ENCODE measurements at places on chromosomes 3 and 15.
A peak's percentile ranks its signal among the peaks of the same experiment; 100 is the strongest.

DNA sequence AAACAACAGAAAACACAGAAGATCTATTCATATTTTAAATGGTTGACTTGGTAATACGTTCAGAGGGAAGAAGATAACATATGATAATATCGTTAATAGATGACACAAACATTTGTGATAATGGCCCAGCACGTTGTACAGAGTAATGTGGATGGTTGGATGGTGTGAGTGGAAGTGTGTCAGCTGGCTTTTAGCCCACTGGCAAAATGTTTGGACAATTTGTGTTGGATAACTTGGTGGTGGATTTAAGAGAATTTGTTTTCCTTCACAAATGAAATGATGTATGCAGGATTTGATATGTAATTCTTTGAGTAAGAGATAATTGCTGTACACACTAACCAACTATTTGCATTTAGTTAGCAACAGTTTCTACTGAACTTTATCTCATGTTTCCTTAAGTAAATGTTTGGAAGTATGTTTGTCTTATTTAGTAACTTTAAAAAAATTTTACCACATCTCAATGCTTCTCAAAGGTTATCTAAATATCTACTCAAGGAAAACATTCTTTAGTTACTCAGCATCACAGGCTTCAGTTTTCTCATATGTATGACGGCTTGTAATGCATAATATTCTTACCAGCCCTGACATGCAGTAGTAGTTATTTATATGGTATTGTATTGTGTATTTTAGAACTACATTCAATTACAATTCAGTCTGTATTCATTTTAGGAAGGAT is 328.5 kb upstream of the GOLIM4 start:
- no peak for DNase-seq

DNA sequence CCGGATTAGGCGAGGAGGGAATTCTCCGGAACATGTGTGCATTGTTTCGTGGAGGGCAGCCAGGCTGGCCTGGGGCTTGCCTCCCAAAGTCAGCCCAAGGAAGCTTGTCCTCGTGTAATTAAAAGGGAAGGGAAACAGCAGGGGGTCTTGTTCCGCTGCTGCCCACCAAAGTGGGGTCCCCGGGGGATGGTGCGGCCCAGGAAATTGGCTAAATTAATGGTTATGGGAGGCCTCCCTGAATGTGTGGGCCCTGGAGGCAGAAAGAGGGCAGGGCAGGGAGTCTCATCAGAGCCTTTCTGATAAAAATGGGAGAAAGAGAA is 118.1 kb downstream of the OPA1 start:
- no peak for DNase-seq

GRCh38 chr3:124986192-124987143 is 51.9 kb upstream of the MUC13 start:
- DNase-seq, result no peak

DNA sequence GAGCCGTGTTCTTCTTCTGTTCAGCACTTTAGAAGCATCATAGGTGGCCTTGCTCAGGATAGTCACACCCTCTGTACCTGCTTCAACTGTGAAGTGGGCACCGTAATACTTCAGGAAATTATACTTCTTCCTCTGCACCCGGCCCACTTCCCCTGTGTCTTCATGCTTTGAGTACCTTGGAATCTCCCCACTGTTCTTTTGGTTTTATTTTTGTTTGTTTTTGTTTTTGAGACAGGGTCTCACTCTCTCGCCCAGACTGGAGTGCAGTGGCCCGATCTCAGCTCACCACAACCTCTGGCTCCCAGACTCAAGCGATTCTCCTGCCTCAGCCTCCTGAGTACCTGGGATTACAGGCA is 1.7 kb downstream of the P2RY14 start:
- no peak for DNase-seq

GRCh38 chr15:79060175-79060574 is 30.4 kb downstream of the RASGRF1 start:
- no peak for DNase-seq

- DNase-seq, result no peak
Observed at GRCh38 chr3:129106866-129107565, 14.6 kb downstream of the RAB43 start.

DNA sequence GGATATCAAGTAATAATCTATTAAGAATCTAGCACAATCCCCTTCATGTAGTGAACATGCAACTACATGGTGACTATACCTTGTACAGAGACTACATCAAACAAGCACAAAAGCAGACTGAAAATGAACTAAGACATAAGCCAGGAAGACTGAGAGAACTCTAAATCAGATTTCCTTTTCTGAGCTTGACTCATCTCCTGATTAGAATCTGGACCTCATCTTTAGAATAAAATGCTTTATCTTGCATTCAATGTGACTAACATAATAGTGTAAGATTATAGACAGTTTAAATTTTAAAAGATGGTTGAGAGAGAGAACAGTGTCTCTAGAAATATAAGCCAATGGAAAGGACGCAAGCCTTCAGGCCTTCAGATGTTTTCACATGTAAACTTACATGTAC is 17.5 kb upstream of the PKM start:
- no peak for DNase-seq

- no peak for DNase-seq
Observed at GRCh38 chr15:80953001-80953952, 36.3 kb downstream of the MESD start.

- DNase-seq, result no peak
Observed at GRCh38 chr15:76840830-76841460, 64.2 kb downstream of the SCAPER start.

GRCh38 chr15:44598892-44599291 is 61.9 kb downstream of the EIF3J start:
- DNase-seq, result no peak

DNA sequence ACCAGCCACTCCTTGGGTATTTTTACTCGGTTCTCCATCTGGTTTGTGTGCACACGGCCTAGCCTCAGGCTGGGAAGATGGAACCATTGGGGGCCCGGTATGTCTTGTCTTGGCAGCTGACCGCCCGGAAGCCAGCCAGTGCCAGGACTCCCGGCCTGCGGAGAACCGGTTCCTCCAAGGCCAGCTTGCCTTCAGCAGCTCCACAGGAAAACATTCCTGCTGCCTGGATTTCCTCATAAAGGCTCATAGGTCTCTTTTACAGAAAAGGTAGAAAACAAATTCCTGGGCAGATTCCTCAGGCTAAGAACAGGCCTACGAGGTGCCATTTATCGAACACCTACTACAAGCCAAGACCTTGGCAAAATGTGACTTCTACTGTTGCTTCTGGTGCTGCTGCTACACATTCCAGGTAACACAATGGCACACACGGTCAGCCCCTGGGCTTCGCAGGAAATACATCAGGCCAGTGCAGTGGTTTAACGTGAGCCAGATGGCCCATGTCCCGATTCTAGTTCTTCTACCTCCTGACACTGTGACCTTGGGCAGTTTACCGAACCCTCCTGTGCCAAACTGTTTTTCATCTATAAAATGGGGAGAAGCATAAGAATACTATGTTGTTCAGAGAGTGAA is 141.8 kb downstream of the OPA1 start:
- DNase-seq, result no peak

GRCh38 chr3:63908081-63908736 is 4.0 kb downstream of the SCAANT1 start:
- no peak for DNase-seq

- DNase-seq, result peak; percentile 8
Observed at GRCh38 chr3:75781079-75781745, 4.1 kb downstream of the ZNF717 start.

DNA sequence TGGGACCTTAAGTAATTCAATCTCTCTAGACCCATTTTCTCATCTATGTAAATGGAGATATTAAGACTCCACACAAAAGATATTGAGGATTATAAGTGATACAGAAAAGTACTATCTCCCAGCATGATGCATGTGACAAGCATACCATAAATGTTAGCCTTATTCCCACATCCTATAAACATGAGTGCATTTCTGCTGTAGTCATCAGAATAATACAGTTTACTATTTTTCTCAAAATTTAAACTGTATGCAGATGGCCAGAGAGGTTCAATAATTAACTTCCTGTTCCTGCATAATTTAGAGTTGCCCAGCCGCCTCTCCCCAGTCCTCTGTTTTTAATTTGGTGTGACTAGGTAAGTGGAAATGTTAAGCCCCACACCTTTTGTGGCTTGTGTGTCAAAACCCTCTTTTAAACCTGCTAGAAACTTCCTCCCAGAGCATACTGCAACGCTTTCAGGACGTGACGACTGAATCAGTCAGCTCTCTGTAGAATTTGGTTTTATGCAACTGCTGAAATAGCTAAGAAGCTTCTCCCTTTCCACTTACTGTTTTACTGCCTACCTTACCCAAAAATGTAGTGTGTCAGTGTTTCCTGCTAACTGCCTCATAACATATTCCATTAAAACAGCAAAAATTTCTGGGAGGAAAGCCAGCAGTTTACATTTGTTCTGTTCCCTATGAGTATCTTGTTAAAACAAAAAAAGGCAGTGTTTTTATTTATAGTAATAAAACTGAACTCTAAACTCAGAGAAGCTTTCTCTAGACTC is 1037.9 kb downstream of the EPHA3 start:
- no peak for DNase-seq

DNA sequence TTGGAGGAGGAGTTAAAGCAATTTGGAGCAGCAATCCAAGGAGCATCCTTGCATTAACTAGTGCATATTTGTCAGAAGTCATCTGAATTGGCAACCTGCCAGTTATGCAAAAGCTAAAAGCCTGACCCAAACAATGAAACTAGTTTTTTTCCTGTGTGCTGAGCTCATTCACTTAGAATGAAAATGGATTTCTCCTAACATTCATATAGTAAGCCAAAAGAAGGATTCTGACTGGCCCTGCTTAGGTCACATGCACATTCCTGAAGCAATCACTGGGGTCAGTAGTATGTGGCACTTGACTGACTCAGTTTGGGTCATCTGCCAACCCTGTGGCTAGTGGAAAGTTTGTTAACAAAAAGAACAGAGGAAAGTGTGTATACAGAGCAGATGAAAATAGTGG is 30.5 kb downstream of the OXSM start:
- no peak for DNase-seq

GRCh38 chr15:50189633-50190032 is 7.6 kb downstream of the SLC27A2 start:
- no peak for DNase-seq

GRCh38 chr15:38557921-38558320 is 6.7 kb downstream of the RASGRP1 start:
- DNase-seq, result no peak

DNA sequence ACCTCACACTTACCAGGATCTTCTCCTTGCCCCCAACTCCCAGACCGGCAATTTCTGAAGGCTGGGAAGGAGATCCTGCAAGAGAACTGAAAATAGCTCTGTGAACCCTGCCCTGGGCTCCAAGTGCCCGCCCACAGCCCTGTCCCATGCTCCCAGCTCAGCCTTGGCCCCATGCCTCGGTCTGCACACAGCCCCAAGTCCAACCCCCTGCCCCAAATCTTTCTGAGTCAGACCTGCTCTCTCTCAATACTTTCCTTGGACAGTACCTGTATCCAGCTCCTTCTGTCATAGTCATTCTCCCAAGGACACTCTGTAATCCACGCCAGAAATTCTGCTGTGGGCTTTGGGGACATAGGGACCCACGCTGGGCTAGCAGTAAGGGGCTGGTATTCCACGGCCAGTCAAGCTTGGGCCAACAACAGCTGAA is 6.3 kb upstream of the SMAD3 start:
- no peak for DNase-seq

- no peak for DNase-seq
Observed at GRCh38 chr15:80183886-80184285, 31.1 kb downstream of the FAH start.

DNA sequence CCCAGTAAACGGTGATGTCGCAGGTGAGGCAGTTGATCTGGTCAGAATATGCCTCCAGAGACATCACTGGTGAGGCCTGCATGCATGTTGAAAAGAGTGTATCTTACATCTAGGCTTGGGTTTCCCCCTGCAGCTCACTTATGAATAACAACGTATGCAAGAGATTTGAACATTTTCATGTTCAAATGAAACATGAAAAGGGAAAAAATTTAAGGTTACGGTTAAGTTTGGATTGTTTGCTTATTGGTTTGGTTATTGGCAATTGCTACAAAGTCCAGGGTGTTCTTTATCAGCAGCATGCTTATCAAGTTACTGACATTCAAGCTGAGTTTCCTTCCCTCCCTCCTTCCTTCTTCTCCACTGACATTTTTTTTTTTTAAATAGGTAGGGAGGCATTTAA is 123.2 kb downstream of the IGF1R start:
- DNase-seq, result no peak

DNA sequence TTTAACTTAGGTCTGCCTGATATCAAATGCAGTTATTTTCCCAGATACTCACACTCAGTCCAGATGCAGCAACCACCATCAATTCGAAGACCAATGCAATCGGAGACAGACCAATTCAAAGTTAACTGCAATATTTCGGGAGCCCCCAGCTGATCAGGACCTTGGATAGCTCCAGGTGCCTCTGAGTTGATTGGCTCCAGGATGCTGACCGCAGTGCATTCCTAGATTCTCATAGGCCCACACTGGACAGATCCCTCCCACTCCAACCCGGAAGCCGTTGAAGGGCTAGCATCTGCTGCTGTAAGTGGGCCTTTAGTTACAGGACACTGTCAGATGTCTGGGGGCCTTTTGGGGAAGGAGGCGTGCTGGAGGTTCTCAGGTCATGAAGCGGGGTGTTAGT is 89.5 kb upstream of the ATP2B2 start:
- DNase-seq, result no peak

DNA sequence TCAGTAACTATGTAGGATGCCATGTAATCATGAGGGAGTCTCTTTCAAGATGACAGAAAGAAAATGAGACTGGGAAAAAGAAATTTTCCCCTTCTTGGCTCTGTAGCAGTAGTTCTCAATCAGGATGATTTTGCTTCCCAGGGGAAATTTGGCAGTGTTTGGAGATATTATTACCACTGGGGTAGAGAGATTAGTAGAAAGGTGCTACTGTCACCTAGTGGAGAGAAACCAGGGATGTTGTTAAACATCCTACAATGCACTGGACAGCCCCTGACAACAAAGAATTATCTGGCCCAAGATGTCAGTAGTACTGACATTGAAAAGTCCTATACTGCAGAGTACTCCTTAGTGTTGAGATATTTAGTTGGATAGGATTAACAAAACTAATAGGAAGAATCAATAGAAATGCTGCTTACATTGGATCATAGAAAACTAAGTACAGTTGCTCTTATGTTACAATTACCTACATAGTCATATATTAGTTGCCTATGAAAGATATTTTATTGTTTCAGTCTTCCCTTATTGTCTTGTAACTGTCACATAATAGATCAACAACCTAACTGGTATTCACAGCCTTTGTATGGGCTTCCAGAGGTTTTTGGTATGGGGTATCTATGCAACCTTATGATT is 433.3 kb downstream of the RAP2B start:
- no peak for DNase-seq

DNA sequence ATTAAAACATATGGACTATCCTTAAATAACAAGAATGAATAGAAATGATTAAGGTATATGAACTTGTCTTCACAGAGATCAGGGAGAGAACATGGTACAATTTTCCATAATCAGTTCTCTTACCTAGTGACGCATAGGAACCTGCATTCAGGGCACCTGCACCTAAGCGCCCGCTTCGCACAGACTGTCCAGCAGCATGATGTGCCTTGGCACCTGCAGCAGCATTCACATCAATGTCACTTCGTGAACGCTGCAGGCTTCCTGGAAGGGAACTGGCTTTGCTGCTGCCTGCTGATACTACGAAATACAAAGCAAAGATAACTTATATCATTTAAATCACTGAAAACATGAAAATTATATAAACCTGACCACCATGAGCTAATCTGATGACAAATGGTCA is 115.2 kb downstream of the CLASP2 start:
- no peak for DNase-seq

GRCh38 chr3:127831723-127832172 is 9.4 kb upstream of the MGLL start:
- peak; percentile 16 for DNase-seq

GRCh38 chr3:71109241-71109976 is 474.1 kb downstream of the FOXP1 start:
- no peak for DNase-seq

Data from stimulated activated CD8-positive, alpha-beta memory T cell treated with anti-CD3 and anti-CD28 coated beads, Interleukin-15, amount 100 ng/mL, for 48 hours (primary cell).